ENCODE measurements at places on chromosomes 6 and 20.

GRCh38 chr6:116419069-116419786, 41.9 kb upstream of the CALHM6 start:
- no peak for DNase-seq

DNA sequence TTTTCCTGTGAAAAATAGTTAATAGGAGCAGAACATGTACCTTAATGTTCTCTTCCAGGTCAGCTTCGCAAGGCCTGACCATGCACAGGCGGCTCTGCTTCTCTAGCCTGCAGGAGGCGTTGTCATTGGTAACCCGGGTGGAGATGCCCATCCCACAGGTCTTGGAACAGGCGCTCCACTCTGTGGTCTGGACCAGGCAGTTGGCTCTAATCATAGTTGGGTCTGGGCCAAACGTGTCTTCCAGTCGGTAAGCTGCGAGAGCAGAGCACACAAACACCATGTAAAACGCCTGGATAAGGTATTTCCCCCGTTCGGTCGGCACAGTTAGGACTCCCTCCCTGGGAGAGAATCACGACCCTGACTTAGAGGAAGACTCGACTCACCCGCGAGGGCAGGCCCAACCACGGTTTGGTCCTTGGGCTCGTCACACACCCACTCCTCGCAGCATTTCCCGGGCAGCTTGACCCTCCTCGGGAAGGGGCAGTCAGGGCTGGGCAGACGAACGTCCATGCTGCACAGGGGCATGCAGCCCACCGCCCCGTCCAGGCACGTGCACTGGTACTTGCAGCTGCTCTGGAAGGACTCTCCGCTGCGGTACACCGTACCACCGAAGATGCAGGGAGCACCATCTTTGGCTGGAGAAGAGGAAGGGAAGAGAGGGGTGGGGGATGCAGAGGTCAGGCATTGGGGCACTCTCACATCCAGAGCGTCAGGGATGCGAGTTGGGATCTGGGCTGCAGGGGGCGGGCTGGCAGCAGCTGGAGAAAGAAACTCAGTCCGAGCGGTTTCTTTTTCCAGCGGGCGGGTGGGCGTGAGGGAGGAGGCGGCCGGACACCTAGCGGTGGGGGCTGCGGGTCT, 1.0 kb downstream of the CCN2 start:
- no peak for DNase-seq

GRCh38 chr20:17939622-17940223, 28.9 kb downstream of the SNX5 start:
- DNase-seq: no peak

GRCh38 chr20:1950836-1951235, 43.0 kb downstream of the PDYN start:
- DNase-seq: no peak

GRCh38 chr6:108526739-108527174, 34.0 kb upstream of the FOXO3 start:
- no peak for DNase-seq

DNA sequence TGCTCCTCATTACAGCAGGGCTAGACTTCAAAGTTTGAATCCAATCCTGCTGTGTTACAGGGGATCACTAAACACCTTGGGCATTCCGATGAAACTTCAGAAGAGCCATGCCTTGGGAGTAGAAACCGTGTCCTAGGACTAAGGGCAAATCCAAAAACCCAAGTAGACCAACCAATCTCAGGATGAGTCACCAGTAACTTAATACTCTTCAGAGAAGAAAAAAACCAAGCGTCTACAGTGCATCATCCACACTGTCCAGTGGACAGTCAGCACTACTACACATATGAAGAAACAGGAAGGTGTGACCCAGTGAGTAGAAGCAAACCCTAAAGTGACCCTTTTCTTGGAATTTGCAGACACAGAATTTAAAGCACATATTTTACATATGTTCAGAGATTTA, 39.5 kb upstream of the VAPB start:
- DNase-seq: no peak

GRCh38 chr6:37298958-37299357, 41.0 kb upstream of the TMEM217 start:
- DNase-seq: no peak

DNA sequence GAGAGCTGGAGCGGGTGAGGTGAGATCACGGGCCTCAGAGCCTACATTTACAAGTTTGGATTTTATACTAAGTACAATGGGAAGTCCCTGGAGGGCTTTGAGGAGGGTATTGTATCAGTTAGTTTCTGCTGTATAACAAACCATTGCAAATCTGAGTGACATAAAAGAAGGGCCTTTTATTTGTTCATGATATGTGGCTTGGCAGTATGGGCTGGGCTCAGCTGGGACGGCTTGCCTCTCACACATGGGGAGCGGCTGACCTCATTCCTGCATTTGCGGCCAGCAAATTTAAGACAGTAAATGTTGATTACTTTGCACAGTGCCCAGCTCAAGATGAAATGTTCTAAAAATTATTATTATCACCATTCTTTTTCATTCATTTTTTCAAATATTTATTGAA, 21.7 kb downstream of the GDAP1L1 start:
- DNase-seq: no peak

DNA sequence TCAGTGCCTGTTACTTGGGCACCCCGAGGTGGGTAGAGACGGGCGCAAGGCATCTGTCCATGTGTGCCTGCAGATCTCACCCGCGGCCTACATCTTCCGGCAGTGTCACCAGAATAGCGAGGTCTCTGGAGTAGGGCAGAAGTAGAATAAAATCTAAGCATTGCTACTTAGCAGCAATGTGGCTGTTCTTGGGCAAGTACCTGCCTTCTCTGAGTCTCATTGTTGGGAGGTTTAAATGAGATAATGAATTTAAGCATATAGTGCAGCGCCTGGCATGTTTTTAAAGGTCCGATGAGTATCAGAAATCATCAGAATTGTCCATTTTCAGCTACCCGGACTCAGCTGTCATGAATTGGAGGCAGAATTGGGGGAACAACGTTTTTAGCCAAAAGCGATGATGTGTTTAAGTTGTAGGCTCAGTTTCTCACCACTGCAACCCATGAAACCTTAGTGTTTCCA, 800 bp downstream of the ABCC10 start:
- DNase-seq: no peak

DNA sequence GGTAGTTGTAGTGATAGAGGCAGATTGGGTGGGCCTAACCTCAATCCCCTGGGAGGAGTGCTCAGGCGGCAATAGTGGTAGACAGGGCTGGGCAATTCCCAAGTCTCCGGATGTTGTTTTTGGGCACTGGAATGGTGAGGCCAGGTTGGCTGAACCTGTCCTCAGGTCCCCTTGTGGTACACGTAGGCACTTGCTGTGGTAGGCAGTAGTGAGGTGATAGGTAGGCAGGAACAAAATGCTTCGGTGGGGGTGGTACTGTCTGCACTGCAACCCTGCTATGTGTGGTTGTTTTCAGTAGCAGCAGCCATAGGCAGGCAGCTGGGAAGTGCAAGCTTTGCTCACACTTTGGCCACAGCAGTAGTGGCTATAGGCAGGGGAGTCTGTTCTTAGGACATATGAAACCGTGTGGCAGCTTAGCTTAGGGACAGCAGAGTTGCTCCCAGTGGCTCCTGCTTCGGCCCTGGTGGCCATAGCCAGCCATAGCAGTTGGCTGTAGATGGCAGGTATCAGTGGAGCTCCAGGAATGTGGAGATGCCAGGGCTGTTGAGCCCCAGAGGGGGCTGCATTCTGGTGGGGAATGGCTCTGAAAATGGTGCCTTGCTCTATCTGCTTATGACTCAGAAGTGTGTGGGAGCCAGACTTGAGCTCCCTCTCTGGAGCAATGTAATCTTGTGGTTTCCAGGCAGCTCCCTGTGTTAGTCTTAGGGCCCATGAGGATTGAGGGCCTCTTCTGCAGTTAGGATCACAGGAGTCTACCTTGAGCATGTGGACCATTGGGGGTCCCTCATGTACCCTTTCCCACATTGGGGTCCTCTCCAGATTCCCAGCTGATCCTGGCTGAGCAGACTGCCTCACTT, 241.8 kb upstream of the BMP2 start:
- no peak for DNase-seq

DNA sequence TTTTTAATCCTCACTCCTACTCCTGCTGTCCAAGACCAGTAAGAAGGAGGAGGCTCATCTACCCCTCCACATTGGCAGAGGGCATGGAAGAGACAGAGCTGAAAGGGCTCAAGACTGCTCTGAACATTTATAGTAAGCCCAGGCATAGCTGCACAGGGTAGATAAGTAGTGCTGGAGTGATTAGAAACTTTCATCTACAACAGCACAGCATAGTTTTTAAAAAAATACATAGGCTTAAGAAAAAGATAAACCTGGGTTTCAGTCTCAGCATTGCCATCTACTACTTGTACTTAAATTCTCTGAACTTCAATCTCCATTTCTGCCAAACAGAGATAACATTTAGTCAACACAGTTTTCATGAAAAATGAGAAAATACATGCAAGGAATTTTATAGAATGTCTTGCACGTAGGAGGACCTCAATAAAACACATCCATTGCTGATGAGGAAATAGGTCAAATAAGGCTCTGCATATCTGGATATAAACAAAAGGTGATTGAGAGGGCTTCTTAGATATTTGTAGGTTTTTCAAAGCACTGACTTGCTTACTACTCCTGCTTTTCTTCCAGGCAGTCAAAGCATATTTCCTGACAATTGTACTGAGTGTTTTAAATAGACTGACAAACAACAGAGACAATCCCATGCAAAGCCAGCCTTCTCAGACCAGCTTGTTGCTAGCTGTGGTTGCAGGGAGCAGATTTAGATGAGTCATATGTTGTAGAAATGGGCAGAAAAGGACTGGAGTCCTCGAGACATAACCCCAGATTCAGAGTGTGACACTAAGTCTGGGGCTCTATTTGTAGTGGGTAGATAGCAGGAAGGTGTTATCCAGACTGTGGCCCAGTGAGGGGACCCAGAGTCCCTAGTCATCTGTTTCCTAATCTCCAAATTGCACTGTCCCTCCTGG, 107.4 kb upstream of the TAB2 start:
- no peak for DNase-seq

DNA sequence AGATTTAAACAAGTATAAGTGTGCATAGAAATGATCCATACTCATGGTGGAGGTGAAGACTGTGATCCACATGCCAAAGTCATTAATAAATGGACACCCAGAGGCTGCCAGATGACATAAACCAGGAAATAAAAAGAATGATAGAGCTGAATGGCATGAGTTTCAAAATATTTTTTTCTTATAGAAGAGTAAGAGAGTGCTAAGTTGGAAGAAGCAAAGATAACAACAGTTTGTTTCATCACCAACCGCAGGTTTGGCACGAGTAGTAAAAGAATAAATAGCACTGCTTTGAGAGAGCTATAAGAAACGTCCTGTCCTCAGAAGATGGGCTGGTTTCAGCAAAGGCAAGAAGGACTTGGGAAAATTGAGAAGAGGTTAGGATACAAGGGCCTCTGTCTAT, 246.9 kb downstream of the UBE3D start:
- DNase-seq: no peak

GRCh38 chr6:22873513-22874136, 304.3 kb downstream of the HDGFL1 start:
- no peak for DNase-seq

- DNase-seq: no peak
Observed at GRCh38 chr6:14876778-14877613, 368.9 kb upstream of the JARID2 start.

GRCh38 chr6:6131492-6132109, 124.9 kb upstream of the NRN1 start:
- DNase-seq: no peak

DNA sequence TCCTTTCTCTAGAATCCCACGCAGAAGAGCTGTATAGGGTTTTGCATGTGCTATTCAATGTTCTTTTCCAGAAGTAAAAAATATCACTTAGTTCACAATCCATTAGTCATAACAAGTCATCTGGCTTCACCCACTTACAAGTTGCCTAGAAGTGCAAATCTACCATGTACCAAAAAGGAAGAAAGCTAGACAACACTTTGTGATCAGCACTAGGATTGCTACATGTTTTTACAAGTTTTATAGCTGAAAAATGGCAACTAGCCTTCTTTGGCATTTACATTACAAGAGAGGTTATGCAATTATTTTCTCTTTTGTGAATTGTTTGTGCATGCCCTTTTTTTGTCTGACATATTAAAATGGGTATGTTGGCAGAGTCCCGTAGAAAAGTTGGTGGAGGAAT, 85.6 kb upstream of the PTPRK start:
- no peak for DNase-seq

- no peak for DNase-seq
Observed at GRCh38 chr20:53625311-53626129, 31.9 kb upstream of the ZNF217 start.

DNA sequence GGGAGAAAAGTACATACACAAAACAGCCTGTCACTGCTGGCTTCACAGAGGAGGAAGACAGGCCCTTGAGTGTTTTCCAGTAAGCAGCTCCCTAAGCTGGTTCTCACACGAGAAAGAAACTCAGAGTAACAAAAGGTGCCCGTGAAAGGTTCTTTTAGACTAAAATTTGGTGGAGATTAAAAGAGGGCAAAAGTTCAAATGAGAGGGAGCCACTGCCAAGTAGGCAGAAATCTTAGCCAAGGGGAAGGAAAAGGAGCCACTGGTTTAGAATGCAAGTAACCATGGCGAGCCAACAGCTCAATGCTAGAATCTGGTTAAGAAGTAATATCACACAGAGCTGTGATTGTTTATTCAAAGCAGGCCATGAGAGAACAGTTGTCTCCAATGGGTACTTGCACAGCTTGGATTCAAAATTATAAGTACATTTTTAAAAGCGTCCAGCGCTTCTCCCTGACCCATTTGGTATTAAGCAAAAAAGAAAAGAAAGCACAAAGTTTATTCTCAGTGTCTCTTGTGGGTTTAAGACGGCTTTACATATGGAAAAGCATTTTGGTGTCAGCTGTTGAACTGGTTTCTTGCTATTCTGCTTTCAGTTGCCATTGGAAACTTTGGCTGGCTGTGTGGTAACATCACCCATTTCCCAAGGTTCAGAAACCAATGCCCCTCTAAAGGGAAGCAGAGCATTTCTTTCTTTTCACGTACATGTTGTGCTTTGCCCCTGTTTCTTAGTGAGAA, 648.5 kb downstream of the RNF144B start:
- DNase-seq: no peak

DNA sequence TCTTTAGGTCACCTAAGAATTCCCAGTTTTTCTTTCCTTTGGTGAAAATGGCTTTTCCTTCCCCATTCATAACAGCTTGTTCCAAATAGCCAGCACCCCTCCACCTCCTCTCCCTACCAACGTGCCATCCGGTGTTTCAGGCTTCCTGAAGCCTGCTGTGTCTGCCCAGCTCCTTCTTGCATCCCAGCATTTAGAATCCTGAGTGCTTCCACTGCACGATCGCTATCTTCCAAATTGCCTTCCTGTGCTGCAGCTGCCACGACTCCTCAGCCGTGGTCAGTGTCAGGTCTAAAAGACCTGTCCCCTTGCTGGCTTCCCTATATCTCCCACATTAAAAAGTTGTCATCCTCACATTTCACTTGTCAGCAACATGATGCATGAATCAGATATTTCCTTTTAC, 550.3 kb upstream of the JARID2 start:
- no peak for DNase-seq
